ENCODE measurements at places on chromosomes 12 and 14.
A peak's percentile ranks its signal among the peaks of the same experiment; 100 is the strongest.

DNA sequence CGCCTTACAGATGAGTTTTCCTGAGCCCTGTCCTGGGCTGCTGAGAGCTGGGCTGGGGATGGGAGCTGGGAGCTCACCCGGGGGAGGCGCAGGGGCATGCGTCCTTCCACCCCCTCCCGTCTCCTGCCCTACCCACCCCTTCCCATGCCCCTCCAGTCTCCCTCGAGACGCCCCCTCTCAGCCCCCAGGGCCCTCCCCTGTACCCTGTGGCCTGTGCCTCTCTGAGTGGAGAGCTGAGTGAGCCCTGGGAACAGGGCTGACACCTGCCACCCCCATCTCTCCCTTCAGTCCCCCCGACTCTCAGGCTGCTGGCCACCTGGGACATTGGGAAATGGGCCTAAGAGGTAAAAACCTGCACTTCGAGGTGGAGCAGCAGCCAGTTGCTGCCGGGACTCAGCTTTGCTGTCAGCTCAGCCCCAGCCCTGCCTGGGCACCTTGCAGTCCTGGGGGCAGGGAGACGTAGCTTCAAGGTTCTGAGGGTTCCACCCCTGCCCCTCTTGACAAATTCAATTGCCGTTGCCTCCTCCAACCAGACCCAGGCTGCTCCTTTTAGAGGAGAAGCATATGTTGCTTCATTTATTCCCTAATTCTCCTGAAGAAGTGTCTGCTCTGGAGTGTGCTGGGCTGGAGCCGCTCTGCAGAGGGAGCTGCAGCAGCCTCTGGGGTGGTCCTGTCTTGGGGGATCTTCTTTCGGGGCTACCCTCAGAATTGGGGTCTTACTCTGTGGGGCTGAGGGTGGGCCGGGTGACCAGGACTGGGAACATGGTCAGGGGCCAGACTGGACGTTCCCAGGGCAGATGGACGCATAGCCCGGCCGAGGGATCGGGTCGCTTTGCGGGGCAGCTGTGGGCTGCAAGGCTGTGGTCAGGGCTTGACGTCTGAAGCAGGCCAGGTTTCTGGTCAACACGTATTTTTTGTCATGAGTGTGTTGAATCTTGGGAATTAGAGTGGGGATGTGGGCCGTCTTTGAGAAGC is 141.4 kb downstream of the ADGRD1 start:
- no peak for DNase-seq

- peak; percentile 20 for DNase-seq
These were observed 928 bp downstream of the TBX3 start for GRCh38 chr12:114682785-114683708.

DNA sequence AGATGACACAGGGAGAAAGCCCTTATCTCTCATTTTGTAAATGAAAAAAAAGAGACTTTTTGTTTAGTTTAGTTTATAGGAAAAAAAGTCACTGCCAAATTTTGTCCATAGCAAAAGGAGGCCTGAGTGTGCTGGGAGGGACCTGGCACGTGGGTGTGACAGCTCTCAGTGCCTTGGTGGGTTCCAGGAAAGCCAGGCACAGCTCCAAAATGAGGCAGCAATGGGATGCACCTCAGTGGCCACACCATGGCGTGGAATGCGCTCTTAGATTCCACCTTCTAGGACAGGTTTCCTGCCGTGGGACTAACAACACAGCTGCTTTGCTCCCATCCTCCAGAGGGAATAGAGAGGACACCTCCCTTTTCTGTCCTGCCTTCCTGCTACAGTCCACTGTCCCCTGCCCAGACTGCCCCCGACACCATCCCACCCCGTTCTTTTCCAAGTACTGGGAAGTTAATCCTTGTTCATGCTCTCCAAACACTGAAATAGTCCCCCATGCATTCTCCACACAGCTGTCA is 207.6 kb downstream of the EMP1 start:
- DNase-seq = no peak

DNA sequence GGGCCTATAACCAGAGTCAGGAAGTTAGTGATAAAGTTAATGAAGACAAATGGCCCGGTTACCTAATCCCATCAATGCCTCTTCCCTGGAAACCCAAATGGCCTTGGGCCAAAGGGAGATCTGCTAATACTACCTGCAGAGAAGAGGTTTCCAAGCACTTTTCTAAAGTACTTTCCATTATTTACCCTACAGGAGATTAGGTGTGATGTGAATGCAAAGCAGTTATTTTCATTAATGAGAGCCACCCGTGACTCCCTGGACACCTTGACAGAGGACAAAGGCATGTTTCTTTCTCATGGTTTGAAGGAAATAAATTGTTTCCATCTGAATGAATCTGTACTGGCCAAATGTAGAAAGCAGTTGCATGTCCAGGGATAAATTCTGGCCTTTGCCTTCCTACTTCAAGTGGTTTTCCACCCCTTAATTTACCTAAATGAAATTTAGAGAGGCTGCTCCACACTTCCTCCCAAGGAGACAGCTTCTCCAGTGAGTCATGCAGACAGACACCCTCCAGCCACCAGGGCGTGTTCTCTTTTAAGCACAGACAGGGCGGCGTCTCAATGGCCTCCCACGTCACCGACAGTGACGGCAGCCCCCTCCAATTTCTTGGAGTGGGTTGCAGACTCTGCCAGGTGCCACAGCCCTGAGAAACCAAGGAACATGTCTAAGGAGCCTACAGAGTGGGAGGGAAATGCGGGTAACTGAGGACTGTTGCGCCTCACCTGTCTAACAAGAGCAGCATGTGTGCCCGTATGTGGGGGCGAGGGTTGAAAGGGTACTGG is 43.9 kb upstream of the GNPNAT1 start:
- DNase-seq = no peak

DNA sequence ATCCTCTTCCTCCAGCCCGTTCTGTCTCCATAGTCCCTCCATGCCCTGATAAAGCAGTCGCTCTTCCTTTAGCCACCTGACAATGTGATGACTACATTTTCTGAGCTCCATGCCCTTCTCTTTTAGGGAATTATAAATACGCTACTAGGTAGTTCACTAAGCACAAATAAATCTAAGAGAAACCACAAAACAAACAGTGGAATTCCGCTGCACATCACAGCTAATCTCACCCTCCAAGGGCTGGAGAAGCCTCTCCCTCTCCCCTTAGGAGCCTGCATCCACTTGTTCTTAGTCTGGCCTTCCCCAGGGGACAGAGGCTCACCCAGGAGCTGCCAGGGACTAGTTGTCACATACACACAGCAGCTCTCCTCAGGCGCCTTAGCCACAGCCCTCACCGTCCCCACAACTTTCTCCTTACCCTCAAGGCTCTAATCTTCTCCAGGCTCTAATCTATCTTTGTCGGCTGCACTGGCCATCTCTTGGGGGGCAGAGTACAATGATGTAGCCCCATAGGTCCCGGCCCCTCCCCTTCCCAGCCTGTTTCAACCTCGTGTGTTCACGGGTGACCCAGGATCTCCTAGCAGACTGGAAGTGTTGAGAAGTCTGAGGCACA is 55.9 kb upstream of the GPR68 start:
- DNase-seq = no peak

DNA sequence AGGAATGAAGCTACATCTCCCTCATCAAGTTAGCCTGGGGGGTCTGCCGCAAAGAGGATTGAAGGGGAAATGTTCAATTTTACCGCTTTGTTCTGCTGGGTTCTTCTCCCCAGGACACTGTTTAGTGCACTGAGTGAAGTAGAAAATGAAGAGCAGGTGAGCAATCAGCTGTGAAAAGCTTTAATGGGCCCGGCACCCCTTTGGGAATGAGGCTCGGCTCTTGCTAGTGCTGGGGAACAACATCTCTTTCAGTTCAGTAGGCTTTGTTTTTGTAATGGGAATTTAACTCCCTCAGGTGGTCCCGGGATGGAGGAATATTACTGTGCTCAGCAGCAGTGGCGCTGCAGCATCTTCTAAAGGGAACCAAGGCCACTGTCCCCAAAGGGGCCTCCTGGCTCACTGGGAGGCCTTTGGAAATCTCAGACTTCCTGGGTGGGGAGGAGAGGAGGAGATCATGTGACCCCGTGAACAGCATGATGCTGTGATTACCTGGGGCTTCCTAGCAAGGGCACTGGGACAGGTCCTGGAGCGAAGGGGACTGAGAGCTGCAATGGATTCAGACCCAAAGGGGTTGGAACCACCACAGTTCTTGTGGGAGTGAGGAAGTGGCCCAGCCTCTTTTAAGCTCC is 85.2 kb upstream of the MAX start:
- DNase-seq = no peak

DNA sequence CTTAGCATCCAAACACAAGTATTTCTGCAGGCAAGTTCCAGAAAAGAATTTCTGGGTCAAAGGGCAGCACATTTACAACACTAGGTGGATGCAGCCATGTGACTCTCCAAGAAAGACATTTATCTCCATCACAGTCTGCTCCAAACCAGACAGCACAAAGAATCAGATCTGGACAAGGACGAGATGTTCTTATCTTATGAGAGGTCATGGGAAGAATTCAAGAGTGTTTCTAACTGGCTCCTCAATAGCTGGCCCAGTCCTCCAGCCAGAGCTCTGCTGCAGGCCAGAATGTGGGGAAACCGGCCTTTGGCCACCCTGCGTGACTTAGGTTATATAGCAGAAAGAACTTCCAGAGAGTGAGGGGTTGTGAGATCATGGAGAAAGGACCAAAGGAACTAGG is 17.4 kb downstream of the TMEM119 start:
- DNase-seq = no peak

GRCh38 chr14:35695072-35695471 is 114.0 kb downstream of the RALGAPA1 start:
- DNase-seq = no peak

- no peak for DNase-seq
These were observed 367.2 kb downstream of the EMP1 start for GRCh38 chr12:13563743-13564125.

DNA sequence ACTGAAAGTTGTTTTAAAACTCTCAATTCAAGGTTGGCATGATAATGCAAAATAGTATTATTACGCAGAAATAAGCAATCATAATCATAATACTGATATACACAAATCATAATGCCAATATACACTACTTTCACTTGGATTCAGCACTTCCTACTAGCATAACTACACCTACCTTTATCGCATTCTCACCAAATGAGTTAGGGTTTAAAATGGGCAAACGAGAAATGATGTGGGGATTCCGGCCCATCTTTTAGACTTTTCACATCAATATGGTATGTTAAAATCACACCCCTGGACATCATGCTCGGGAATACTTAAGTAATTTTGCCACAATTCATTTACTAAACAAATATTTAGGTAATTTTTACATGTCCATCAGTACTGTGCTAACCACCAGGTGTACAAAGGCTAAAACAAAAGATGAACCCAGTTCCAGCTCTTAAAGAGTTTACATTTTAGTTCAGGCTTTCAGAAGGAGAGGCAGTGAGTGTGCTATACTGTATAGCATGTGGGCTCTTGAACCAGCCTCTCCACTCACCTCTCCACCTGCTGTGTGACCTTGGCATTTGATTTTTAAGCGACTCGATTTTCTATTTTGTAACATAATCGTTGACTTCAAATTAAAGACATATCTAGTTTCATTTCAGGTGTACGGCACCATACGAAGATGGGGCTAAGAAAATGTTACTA is 1.1 kb upstream of the USP15 start:
- DNase-seq = peak; percentile 46

- no peak for DNase-seq
These were observed 1.5 kb downstream of the FKBP4 start for GRCh38 chr12:2796187-2796666.

- DNase-seq = no peak
These were observed 1.1 kb upstream of the PAPLN start for GRCh38 chr14:73236157-73236556.

DNA sequence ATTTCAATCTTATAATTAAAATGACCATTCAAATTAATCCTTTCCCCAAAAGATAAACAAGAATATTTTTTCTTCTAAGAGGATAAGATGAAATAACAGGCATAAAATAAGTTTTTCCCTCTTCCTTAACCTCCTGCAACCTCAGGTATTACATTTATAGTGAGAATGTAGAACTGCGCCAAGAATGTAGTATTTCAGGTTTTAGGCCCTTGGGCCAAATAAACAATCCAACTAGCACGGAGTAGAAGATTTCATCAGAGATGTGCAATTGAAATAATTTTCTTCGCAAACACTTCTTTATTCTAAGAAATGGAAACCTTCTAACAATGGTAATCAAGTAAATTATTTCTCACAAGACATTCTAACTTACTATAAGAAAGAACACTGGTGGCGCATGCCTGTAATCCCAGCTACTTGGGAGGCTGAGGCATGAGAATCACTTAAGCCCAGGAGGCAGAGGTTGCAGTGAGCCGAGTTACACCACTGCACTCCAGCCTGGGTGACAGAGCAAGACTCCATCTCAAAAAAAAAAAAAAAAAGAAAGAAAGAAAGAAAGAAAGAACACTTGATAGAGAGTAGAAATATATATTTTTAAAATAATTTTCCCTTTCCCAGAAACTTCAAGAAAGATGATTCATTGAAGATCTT is 100.8 kb downstream of the TAOK3 start:
- DNase-seq = no peak

- DNase-seq = no peak
These were observed 44.7 kb downstream of the MBIP start for GRCh38 chr14:36275741-36276140.

DNA sequence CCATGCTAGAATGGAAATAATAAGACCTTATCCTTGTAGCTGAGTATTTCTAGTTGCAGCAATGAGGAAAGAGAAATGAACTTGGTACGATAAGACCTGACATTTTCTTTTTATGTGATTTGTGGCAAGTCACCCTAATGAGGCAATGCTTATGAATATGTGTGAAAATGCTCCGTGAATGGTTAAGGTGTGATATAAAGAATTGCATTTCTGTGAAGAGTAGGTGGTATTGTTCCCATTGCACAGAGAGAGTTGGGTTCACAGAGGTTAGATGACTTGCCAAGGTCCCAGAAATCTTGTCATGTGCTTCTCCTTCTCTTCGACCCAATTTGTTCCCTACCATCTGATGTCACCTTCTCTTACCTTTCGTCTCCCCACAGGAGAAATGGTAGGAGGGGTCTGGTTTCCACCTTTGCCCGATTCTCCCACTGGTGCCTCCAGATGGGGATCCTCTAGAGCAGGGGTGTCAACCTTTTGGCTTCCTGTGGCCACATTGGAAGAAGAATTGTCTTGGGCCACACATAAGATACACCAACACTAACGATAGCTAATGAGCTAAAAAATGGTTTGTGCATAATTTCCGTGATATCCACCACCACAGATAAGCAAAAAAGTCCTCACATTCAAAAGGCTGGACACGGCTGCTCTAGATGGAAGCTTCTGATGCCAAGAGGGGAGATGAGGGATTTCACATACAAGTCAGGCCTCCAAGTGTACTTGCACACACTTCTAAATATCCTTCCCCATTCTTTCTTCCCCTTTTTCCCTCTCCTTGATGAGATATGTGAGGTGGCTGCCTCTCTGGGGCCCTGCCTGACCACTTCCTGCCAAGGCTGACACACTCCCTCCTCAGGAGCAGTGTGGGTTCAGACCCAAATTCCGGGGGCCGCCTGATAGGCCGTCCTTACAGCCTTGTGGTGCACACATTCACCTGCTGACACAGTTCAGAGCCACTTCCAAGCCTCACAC is 96.1 kb downstream of the PLXNC1 start:
- DNase-seq = peak; percentile 99

All from NB4 (cell line).